ENCODE measurements at places on chromosomes 3 and 15.

DNA sequence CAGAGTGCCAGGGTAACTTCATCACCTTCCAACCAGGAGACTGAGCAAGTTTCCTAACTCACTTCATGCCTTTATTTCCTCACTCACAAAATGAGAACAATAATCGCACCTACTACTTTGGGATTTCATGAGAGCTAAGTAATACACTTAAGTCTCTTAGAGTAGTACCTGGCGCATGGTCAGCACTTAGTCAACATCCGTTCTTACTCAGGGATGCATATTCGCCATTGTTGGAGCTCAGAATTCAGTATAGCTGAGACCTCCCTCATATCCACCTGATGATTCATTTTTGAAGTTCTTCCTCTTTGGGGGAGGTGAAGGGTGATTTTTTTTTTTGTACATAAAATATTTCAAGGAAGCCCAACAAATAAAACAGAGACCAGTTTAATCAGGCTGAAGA, 188.2 kb downstream of the AGBL1 start:
- DNase-seq: no peak

- DNase-seq: no peak
These were observed 364.0 kb downstream of the ZIC1 start for GRCh38 chr3:147773116-147773630.

GRCh38 chr15:35101335-35101734, 16.2 kb upstream of the NANOGP8 start:
- no peak for DNase-seq

- no peak for DNase-seq
These were observed 433.1 kb upstream of the RBMS3 start for GRCh38 chr3:28847736-28848135.

DNA sequence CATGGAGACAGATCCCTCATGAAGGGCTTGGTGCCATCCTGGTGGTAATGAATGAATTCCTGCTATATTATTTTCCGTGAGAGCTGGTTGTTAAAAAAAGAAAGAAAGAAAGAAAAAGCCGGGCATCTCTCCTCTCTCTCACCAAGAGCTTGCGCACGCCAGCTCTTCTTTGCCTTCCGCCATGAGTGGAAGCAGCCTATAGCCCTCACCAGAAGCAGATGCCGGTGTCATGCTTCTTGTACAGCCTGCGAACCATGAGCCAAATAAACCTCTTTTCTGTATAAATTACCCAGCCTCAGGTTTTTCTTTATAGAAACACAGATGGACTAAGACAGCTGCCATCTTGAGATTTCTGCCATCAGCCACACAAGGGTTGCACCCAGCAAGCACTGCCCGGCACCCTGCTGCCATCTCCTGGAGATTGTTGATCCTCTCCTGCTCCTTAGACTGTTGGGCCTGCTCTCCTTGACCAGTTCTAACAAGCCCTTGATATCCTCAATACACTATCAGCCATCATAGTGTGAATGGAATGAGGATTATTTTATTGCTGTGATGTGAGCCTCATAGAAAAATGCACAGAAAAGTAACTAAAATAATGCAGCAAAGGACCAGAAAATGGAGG, 3.5 kb upstream of the AHSG start:
- DNase-seq: no peak

GRCh38 chr3:24237971-24238706, 256.5 kb downstream of the THRB start:
- peak; percentile 57 for DNase-seq

- DNase-seq: no peak
These were observed 173.1 kb downstream of the TBC1D2B start for GRCh38 chr15:77904436-77904821.

DNA sequence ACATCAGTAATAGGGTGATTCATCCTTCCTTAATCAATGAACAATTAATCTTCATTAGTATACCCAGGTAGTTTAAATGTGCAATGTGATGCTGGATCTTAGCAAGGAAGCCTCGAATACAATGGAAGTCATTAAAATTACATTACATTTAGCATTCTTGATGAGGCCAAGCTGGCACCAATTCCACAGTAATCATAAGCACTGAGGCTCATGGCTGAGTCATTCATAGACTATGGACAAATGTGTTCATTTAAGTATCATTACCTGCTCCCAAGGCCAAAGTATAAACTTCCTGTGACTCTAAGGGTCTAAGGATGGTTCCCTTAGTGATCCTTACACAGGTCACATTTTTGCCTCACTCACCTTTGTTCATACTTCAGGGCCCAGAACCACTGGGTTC, 266.4 kb upstream of the CDIN1 start:
- DNase-seq: no peak

DNA sequence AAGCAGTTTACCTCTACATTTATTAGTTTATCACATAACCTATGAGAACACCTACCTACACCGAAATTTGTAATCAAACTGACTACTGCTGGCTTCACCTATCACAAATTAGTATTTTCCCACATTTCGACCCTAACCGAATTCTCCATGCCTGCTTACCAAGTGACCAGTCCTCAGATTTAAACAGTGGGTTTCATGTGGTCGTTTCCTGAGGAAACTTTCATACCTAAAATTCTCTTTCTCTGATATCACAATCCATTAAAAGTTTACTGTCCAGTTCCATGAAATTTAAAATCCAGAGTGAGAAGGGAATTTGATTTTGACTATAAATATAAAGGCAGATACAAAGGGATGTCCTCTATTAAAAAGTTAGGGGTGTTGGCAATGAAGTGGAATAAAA, 1.9 kb downstream of the PLOD2 start:
- DNase-seq: no peak

DNA sequence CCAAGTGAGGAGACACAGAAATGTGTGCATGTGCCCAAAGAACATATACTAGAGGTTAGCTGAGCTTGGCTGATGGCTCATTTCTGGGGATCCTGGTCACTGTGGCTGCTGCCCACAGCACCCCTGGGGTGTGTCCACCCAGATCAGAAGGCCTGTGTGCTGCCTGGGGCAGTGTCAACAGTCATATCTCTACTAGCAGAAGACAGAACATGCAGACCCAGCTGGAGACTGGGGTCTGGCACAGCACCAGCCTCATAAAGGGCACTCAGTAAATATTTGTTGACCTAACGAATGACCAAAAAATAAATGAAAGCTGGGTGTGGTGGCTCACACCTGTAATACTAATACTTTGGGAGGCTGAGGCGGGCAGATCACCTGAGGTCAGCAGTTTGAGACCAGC, 16.4 kb downstream of the CHRNA3 start:
- DNase-seq: no peak

DNA sequence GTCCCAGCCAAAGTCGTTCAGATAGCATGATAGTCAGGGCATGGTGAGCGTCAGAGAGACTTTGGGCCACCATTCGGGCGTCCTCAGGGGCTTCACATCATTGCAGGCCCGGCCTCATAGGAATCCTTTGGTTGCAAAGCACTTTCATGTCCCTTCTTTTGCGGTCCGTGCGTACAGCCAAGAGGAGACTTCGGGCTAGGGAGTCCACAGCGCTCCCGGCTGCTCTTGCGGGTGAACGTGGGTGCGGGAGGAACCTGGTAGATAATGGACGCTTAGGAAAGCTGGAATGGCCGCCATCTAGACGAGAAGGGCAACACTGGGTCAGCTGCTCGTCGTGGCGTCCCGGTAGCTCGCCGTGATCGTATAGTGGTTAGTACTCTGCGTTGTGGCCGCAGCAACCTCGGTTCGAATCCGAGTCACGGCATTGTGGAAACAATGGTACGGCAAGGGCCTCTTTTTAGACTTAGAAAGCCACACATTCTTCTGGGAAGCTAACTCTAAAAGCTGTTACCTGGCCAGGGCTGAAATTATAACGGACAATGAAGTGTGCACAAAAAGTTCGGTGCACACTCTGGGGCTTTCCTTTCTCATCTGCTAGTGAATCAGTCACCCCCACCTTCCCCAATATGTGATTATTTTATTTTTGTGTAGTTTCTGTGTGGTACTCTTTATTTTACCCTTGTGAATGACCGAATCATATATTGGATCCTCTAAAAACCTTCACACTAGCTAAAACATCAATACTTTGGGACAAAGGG, 13.2 kb upstream of the SHF start:
- DNase-seq: peak; percentile 37

- peak; percentile 72 for DNase-seq
These were observed at the start of gene NLGN1 for GRCh38 chr3:173397161-173398110. TSS of gene NLGN1 (plus strand) at chr3:173397744.

DNA sequence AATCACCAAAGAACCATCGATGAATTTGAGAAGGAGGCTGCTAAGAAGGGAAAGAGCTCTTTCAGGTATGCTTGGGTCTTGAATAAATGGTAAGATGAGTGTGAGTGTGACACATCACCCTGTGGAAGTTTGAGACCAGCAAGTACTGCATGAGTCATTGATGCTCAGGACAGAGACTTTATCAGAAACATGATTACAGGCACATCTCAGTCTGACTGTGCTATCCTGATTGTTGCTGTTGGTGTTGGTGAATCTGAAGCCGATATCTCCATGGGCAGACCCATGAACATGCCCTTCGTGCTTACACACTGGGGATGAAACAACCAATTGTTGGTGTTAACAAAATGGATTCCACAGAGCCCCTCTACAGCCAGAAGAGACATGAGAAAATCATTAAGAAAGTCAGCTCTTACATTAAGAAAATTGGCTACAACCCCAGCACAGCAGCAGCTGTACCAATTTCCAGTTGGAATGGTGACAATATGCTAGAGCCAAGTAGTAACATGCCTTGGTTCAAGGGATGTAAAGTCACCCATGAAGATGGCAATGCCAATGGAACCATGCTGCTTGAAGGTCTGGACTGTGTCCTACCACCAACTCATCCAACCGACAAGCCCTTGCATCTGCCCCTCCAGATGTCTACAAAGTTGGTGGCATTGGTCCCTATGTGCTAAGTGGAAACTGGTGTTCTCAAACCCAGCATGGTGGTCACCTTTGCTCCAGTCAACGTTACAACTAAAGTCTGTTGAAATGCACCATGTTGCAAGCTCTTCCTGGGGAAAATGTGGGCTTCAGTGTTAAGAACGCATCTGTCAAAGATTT, 20.5 kb downstream of the TM4SF4 start:
- DNase-seq: no peak

- DNase-seq: no peak
These were observed 41.2 kb upstream of the SLC6A11 start for GRCh38 chr3:10774825-10775224.

DNA sequence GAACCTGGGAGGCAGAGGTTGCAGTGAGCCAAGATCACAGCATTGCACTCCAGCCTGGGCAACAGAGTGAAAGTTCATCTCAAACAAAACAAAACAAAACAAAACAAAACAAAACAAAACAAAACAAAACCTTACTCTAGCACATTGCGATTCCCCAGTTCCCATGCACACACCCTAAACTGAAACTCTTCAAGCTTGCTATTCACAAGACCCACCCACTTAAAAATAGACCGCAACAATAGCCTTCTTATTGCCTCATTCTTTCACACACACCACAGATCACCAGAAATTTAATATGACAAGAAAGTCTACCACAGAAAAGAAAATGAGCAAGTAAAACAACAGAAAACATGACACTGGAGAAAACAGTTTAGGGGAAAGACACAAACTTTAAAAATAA, 598.4 kb downstream of the FHIT start:
- DNase-seq: no peak

- DNase-seq: no peak
These were observed 23.6 kb upstream of the SSUH2 start for GRCh38 chr3:8668216-8668615.

DNA sequence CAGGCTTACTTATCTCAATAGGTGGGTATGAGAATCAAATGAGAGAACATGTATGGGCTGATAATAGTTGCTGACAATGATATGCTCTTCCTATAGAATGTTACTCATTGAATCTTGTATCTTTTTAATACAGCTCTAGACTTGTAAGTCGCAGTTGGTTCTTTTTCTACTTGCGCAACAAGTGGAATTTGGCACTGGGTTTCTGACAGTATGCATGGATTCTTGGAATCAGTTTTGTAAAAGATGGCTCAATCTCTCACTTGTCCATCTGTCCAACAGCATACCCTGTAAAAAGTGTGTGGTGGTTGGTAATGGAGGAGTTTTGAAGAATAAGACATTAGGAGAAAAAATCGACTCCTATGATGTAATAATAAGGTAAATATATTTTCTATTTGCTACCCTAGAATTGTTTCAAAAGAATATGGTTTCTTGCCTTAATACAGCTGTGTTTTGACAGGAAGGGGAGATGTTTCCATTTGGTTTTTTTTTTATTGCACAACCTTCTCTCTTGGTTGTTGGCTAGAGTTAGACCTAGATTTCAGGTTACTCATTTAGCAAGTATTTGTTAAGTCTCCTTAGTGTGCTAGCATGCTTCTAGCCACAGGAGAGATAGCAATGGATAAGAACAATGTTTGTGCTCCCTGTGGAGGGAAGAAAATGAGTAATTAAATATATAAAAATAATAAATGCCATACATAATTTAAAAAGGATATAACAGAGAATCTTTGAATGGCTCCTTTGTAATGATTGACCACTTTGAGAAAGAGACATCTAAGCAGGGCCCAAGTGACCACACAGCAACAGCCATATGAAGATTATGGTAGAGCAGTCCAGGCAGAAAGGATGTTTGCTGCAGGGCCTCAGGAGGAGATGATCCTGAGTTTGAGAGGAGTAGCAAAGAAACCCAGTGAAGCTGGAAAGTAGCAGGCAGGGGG, 21.8 kb downstream of the ST3GAL6 start:
- DNase-seq: peak; percentile 58

- DNase-seq: no peak
These were observed 15.4 kb upstream of the CRBN start for GRCh38 chr3:3194861-3195260.

GRCh38 chr15:48559285-48559684, 86.2 kb downstream of the FBN1 start:
- peak; percentile 47 for DNase-seq

DNA sequence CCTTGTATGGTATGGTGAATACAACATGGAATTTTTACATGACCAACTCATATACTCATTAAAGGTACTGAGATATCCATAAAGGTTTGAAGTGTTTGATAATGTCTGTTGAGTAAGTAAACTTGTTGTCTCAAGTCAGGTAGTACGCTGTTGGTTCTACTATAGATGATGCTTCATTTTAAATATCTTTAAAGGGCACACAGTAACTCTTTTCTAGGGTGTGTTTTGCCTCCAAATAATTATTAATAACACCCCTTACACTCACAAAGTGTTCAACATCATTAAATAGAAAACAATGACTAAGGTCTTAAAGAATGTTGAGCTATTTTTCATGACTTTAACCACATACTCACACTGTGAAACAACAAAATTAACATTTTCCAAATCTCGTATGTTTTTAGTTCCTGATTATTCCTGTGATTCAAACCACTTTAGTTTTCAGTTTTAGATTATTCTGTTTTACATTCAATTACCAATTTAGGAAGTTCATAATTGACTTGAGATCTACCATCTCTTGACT, 220.0 kb upstream of the NANOGP8 start:
- no peak for DNase-seq

DNA sequence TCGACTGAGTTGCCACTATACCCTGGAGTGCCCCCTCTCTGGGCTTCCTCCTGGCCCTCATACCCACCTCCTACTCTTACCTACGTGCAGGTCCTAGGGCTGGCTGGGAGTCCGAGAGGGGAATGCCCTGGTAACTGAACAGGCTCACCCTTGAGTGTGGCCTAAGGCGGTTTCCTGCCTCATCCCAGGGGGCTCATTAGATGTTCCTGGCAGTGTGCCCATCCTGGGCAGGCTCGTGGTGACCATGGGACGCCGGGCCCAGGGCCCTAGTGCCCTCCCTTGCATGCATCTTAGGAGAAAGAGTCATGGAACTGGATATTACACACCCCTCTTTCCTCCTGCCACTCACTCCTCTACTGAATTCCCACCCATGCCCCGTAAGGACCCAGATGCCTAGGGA, 2.8 kb downstream of the SEMA4B start:
- DNase-seq: no peak

Data from amniotic stem cell (primary cell).